ENCODE measurements at places on chromosomes 3 and 15.

- DNase-seq, result no peak
These were observed 22.1 kb upstream of the TRA2B start for GRCh38 chr3:185959609-185960521.

GRCh38 chr3:53645754-53646153, 151.3 kb downstream of the CACNA1D start:
- DNase-seq, result no peak

DNA sequence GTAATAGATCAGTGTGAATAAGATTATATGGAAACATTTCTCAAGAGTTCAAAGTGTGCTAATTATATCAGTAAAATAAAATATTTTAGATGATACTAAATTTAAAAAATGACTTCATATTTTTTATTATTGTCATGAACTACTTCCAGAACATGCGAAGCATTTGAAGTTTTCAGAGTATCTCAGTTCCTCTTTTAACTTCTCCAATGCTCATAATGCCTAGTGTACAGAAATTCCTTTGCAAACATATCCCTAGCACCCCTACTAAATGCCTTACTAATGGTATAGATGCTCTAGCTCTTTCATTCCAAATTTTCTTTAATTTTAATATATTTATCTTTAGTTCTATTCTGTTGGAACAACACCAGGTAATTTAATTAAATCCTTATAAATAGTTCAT, 580.4 kb downstream of the CADM2 start:
- no peak for DNase-seq

- no peak for DNase-seq
These were observed 115.9 kb upstream of the EPHA3 start for GRCh38 chr3:88991496-88991895.

DNA sequence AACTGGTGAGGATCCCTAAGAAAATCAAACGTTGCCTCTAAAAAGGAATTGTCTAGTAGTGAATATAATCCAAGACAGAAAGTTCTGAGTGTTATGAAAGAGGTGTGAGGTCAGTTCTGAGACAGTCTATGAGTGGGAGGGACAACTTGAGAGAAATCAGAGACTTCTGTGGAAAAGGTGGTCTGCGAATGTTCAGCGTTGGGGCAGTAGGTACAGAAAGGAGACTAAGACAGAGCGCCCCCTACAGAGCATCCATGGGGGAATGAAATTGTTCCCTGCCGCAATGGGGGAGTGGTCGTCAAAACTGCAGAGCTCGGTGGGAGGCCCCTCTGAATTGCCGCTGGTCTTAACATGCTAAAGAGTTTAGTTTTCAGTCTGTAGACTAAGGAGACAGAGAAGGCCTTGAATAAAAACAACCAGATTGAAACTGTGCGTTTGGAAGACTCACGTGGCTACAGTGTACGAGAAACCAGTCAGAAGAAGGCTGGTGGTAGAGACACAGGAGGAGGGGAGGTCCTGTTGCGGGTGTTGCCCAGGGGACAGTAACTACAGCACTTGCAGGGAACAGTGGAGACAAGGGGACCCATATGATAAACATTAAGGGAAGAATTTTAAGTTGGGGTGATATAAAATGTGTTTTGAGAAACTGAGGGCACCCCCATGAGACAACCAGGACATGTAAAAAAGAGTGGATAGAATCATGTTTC, 6.9 kb downstream of the TNIK start:
- no peak for DNase-seq

DNA sequence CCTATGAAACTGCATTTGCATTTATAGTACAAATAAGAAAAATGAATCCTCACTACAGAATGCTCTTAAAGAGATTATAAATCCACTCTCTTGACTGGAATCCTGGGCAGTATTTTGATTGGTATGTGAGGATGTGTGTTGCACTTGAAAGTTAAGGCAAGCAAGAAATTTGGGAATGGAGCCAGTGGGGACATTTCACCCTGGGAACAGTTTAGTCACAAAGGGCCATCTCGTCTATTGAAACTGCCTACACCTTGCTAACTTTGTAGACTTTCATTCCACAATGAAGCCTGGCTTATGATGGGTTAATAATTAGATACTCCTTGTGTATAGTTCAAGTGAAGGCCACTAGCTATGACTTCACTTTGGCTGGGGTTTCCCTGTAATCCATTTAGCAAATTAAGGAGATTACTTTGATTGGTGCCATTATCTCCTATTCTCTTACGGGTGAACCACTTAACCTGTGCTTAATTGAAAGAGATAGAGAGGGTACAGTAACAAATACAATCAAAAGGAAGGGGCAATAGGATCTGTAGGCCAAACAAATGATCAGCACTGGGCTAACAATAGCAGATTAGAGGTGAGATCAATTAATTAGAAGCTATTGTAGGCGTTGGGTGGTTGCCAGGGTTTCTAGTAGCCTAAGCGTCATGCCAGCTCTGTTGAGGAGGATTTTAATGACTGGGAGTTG, 146.9 kb upstream of the RARB start:
- no peak for DNase-seq

- no peak for DNase-seq
These were observed 250.5 kb downstream of the ADAMTSL3 start for GRCh38 chr15:83904107-83905040.

- DNase-seq, result no peak
These were observed 83.2 kb downstream of the NFKBIZ start for GRCh38 chr3:101932326-101933068.

DNA sequence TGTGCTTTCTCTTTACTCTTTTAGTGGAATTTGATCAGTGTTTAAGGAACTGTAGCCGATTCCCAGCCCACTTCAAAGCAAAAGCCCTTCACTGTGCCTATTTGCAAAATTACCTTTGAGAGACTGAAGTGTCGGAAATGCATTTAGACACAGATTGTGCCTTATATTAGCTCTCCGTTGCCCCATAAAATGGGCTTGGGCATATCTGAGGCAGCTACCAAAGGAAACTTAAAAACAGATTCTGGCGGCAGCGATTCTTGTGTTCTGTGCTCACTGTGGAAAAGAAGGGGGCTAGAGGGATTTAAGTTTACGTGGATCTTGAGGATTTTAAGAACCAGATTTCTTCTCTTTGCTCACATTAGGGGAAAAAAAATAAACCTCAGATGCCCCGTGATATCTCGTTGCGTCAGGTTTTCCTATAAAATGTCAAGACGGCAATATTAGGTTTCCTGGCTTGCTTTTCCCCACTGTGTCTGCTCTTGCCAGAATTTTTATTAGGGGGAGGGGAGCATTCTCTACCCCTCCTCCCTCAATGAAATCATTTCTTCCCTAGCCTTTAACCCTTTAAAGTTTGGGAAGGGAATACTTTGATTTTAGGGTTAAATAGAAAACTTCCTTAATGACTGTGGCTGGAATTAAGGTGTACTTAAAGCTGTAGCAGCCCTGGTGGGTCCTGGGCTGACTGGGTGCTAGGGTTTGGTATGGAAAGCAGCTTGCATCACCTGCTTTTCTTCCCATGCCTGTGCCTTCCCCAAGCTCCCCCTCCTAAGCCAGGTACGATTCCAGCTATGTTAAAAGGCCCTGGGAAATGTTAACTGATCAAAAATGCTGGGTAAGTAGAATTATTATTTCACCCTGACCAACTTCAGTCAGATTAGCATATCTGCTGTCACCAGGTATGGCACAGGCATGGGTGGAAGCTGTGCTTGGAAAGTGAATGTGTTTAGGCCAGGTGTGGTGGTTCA, 73.8 kb downstream of the SMAD3 start:
- no peak for DNase-seq

DNA sequence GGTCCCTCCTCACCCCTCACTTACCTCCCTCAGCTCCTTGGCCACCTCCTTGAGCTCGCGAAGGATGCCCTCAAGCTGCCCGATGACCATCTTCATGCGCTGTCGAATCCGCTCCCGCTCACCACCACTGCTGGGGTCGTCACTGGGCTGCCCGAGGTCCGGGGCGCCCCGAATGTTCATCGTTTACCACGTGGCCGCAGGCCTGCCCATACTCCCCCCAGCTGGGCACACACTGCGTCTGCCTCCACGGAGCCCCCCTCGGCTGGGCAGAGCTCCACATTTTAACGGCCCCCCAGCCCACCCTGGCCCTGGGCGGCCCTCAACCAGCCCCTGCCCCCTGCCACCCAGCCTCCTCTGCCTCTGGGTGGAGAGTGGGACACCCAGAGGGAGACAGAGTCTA, 2.2 kb downstream of the INSYN1 start:
- no peak for DNase-seq

DNA sequence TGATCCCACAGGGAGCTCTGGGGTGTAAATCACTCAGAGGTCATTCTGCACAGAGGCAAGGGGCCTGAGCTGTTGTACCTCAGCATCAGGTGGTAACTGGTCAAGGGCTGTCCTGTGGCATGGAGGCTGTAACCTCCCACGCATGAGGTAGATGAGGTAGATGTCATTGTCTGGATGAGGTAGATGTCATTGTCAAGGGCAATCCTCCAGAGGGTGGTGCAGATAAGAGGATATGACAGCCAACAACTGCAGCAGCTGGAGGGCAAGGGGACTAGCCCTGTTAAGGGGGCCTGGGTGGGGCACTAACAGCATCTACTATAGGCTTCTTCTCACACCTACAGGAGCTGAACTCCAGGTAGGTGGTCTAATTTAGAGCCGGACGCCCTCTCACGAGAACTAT, 55.6 kb downstream of the THRB start:
- no peak for DNase-seq

- no peak for DNase-seq
These were observed 27.7 kb upstream of the ZNF385D start for GRCh38 chr3:21778715-21779114.

DNA sequence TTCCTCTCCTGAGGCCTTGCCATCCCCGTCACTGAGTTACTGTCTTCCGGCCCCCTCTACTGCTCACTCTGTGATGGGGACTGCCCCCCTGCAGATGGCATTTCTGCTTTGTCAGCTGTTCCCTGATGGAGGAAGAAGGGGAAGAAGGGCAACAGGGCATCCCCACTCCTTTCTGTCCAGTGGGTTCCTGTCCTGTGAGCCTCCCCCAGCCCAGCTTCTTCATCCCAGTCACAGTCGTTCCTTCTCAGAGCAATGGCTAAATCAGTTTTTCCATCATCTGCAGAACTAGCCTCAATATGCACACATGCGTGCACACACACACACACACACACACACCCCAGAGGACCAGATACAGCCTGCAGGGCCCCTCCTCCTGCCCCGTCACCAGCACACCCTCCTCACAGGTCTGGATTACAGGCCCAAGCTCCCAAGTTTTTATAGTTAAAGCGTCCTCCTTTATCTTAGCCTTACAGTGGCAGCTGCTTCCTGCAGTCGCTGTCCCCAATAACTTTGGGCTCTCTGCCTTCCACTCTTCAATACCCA, 21.4 kb downstream of the ALDH1L1 start:
- no peak for DNase-seq

DNA sequence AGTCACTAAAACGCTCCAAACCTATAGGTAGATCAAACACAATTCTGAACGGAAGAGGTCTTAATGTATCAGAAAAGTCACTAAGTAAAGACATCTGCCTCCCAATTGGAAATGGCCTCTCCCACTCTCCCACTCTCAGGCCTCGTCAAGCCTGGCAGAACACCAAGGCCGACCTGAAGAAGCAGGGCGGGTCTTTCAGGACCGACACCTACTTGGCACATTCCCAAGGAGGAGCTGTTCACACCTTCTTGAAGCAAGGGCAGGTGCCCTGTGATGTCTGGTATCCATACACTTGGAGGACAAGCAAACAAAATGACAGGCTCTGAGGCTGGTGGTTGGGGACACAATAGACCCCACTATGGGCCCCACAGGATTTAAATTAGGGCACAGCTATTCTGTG, 30.0 kb downstream of the XXYLT1 start:
- DNase-seq, result no peak

- no peak for DNase-seq
These were observed 8.6 kb upstream of the ZNF621 start for GRCh38 chr3:40516201-40516600.

GRCh38 chr15:63892794-63893441, 59.2 kb upstream of the HERC1 start:
- peak; percentile 72 for DNase-seq

GRCh38 chr15:26421065-26421464, 351.8 kb downstream of the GABRB3 start:
- DNase-seq, result no peak

GRCh38 chr15:99826157-99826780, 93.0 kb upstream of the LYSMD4 start:
- DNase-seq, result no peak

DNA sequence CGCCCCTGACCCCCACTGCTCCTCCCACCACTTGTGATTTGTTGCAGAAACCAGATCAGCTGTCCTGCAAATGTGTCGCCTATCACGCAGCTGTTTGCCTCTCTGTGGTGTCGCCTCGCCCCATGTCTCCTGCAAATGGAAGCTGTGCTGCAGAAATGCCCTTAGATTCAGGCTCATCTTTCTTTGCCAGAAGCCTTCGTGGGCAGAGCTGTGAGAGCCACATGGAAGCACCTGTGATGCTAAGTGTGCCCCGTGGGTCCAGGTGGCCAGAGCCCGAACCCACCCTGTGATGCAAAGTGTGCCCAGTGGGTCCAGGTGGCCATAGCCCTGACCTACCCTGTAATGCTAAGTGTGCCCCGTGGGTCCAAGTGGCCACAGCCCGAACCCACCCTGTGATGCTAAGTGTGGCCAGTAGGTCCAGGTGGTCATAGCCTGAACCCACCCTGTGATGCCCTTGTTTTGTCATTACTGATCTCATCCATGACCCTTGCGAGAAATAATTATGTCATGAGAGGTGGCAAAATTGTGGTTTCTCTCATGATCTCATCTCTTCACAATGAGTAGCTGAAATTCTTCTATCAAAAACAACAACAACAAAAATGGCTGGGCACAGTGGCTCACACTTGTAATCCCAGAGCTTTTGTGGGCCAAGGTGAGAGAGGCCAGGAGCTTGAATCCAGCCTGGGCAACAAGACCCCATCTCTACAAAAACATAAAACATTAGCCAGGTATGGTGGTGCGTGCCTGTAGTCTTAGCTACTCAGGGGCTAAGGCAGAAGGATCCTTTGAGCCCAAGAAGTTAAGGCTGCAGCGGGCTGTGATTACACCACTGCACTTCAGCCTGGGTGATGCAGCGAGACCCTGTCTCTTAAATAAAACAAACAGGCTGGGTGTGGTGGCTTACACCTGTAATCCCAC, 187.4 kb downstream of the GOLGA6L6 start:
- DNase-seq, result no peak

DNA sequence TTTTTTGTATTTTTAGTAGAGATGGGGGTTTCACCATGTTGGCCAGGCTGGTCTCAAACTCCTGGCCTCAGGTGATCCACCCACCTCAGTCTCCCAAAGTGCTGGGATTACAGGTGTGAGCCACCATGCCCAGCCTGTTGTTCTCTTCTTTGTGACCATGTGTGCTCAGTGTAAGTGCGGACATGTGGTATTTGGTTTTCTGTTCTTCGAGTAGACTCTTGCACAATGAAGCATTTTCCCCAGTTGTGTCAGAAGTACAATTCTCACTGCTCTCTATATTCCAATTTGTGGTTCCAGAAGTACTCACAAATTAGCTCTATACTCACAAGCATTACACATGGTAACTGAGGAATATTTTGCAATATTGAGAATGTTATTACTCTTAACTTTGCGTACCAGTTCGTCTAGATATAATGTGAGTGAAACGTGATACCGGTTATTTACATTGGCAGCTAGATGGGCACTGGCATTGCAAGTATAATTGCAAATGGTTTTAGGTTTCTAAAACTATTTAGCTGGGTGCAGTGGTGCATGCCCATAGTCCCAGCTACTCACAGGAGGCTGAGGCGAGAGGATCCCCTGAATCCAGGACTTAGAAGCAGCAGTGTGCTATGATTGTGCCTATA, 34.2 kb upstream of the MTMR14 start:
- no peak for DNase-seq

GRCh38 chr15:101441696-101442095, 47.8 kb downstream of the PCSK6 start:
- DNase-seq, result no peak

GRCh38 chr15:68543165-68544008, 35.4 kb upstream of the CORO2B start:
- no peak for DNase-seq

GRCh38 chr15:95363646-95364045, 966.9 kb upstream of the NR2F2 start:
- no peak for DNase-seq

All from CD4-positive, alpha-beta T cell treated with Interferon alpha-2 for 1 hour (primary cell).